ENCODE measurements at places on chromosomes 3 and 15.

DNA sequence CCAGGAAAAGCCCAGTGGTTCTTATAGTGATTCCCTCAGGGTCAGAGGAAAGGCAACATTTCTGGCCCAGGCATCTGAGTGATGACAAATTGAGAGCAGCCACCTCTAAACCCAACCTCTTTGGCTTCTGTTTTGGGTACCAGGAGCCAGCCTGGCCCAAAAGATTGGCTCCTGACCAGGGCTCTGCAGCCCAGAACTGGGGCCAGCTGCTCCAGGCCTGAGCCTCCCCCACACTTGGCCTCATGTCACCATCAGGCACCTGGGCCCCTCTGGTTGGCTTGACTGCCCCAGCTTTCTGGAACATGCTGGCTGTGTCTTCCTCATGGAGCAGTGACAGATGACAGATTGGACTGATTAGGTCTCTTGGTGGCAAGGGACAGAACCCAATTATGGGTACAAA, 26.0 kb upstream of the HCN4 start:
- no peak for DNase-seq

DNA sequence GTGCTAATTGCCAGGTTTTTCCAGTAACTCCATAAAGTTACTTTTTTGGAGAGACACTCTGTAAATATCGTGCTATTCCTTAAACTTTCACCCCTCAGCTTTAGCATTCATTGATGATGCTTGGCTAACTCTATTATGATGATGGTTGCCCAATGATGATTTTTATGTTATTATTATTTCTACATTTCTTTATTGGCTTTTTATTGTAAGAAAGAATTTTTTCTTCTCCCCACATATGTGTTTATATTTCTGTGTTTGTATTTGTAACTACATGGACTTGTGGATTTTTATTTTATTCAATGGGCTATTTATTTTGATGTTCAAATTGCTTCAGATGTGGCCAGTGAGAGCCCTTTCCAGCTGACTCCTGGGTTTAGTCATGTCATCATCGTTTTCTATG, 162.5 kb upstream of the BHLHE40 start:
- no peak for DNase-seq

GRCh38 chr3:54773271-54773670, 154.6 kb downstream of the LRTM1 start:
- DNase-seq: no peak

- peak; percentile 62 for DNase-seq
These were observed 5.3 kb downstream of the TUBGCP4 start for GRCh38 chr15:43376017-43376705.

- DNase-seq: no peak
These were observed 40.7 kb downstream of the KBTBD12 start for GRCh38 chr3:127955728-127956127.

DNA sequence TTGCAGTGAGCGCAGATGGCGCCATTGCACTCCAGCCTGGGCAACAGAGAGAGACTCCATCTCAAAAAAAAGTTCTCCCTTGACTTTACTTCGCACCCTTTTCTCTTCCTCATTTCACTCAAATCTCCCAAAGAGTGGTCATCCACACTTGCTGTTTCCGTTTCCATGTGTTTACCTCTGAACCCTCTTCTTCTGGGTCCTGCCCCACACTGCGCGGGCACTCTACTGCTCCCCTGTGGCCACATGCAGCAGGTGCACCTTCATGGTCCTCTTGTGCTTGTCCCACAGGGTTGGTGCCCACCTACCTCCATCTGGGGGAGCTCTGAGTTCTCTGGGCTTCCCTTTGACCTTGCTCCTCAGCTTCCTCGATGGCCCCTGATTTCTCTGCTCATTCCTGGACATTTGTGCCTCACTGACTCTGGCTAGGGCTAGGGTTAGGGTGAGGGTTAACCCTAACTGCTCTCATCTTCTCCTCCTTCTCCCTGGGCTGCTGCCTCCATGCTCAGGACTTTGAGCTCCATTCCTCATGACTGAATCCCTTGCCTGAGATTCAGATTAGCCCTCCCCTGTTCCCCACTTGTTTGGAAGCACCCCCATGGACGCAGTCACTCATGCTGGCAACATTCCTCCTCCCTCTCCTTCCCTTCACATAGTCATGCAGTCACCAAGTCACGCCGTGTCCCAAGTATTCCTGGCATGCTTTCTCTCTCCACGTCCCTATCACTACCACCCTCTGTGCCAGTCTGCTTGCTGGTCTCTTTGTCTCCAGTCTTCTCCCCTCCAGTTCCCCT, 26.6 kb upstream of the KY start:
- DNase-seq: no peak

DNA sequence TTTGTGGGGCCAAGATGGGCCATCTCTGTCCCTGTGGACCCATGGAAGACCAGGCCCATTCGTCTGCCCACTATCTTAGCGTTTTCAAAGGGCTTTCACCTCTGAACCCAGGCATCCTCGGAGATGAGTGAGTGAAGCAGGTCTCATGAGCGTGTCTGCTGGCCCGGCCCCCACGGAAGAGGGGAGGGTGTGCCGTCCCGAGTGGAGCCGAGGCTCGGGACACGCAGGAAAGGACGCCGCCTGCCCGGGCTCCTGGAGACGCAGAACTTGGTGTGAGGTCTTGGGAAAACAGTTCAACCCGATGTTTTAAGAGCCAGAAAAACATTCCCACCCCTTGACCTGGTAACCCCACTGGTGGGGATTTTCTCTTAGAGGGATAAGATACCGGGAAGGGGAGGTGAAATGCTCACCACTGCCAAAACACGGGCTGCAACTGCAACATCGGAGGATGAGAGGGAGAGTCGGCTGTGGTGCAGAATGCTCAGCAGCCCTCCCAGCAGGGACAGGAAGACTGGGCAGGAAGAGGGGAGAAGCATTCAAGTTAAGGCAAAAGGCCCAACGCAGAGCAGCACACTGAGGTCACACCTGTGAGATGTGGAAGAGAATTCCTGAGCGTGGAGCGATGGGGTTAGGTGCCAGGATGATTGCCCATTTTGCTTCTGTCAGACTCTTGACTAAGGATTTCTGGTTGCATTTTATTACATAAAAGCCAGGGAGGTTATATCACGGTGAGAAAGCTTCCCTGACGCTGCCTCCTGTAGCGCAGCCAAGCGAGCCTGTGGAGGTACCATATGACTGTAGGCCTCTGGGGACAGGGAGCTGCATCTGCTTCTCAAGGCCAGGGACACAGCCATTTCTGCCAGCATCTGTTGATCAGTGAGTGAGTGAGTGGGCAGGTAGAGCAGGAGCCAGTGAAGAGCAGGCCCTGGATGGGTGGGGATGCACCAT, 14.1 kb upstream of the STAB1 start:
- no peak for DNase-seq

- no peak for DNase-seq
These were observed 147.3 kb upstream of the TRIM42 start for GRCh38 chr3:140530603-140531002.

- DNase-seq: no peak
These were observed 129.1 kb downstream of the TPRA1 start for GRCh38 chr3:127461286-127461910.

DNA sequence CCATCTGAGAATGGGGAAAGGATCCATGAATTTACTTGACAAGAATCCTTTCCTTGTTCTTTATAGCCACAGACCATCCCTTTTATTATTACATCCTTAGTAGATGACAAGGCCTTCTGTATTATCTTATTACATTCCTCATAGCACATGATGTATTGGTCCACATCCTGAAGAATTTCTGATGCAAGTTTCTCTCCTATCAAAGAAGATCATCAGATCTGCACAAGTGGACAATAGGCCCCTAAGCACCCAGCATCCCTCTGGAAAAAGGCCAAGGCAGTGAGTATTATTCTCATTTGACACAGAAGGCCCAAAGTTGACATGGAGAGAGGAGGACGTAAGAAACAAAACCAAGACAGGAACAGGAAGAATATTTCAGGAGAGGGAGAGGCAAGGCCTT, 31.4 kb downstream of the MYL3 start:
- DNase-seq: no peak

- no peak for DNase-seq
These were observed 10.1 kb upstream of the SETD5 start for GRCh38 chr3:9387322-9387655.

Data from CD4-positive, alpha-beta T cell treated with Interferon alpha-2 for 1 hour (primary cell).